ENCODE measurements at places on chromosomes 3 and 15.

DNA sequence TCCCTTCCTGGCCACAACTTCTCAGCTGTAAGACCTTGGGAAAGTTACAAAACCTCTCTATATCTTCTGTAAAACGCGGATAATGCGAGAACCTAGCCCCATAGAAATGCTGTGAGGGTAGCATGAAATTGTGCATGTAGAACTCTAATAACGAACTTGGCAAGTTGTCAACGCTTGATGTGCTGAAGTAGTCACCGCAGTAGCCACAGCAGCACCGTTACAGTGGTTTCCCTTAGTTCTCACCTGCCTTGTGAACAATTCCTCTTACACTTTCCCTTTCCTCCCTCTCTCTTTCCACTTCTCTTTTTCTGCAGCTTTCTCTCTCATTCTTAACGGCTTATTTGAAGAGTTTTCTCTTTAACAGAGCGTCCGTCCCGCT is 447 bp upstream of the SHQ1 start:
- peak; percentile 8 for DNase-seq

GRCh38 chr3:67524046-67524445 is 130.4 kb downstream of the SUCLG2 start:
- no peak for DNase-seq

GRCh38 chr3:41244620-41245336 is 45.5 kb downstream of the CTNNB1 start:
- no peak for DNase-seq

GRCh38 chr3:172142051-172142863 is 102.9 kb downstream of the FNDC3B start:
- DNase-seq: no peak

DNA sequence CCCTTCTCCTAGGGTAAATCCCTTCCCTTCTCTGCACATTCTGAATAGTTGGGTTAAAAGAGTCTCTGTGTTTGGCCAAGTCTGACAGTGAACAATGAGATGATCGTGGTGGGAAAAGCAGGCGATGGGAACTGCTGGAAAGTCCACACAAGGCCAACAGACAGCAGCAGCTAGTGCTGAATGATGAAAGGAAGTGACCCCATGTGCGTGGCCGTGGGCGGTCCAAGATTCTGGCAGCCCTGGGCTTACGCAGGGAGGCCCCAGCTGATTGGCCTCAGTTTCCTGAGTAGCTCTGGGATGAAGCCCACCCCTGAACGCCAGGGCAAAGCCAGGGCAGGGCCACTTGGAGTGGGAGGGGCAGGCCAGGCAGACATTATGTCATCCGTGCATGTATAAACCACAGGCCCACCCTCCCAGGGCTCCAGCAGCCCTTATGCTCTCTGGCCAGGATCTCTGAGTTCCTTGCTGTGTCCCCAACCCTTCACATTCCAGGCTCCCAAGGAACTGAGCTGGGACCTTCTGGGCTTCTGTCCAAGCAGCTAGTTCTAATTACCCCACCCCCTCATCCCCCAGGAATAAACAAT is 57.8 kb downstream of the CDC25A start:
- DNase-seq: no peak

DNA sequence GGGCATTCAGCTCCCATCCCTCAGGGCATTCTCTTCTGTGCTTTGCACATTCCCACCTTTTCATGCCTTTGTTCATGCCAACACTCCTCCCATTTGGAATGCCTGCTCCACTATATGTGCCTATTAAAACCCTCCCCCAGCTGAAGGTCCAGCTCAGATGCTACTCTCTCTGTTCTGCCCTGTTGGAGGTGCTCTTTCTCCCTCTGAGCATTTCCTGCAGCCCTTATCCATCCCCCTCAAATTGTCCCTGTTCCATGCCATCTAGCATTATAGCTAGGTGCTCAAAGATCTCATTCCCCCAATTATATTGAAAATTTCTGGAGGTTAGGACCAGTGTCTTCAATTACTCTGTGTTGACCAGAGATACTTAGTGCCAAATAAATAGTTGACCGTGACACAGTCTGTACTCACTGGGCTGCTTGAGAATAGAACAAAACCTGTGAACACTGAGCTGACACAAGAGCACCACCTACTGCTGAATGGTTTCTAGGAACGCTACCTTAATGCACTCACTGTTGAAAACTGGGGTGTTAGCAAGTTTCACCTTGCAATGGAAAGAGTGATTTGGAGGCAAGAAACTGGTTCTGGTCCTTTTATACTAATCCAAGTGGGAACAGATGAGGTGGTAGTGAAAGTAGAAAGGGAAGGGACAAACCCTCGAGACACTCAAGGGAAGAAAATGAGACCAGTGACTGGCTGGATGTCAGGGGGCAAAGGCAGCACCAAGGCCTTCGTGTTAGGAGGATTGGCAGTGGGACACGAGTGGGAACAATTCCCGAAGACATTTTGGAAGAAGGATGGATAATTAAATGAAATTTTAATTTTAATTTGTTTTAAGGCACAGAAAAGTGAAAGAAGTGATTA is 289.8 kb upstream of the ROPN1 start:
- DNase-seq: peak; percentile 21

DNA sequence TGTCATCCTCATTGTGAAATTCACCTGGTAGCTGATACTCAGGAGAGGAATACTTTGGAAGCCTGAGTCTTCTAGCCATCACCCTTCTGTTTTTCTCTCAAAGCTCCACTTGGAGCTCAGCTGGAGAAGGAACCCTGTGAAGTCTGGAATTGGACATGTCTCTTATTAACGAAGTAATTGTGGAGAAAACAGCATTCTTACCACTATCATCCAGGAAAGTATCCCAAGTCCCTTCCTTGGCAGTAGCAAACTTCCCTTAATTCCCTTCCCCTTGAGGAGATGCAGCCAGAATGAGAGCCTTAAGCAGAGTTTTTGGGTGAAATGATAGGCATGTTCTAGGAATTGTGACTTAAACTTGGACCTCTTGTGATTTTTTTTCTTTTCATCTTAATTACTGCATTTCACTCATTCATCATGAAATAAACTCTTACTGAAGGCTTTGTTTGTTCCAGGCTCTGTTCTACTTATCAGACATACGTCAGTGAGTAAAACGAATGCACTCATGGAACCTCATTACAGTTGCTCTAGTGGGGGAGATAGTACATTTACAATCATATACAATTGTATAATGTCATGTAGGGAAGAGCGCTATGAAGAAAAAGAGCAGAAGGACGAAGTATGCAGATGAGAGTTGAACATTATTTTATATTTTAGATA is 30.5 kb upstream of the TCF12 start:
- no peak for DNase-seq

DNA sequence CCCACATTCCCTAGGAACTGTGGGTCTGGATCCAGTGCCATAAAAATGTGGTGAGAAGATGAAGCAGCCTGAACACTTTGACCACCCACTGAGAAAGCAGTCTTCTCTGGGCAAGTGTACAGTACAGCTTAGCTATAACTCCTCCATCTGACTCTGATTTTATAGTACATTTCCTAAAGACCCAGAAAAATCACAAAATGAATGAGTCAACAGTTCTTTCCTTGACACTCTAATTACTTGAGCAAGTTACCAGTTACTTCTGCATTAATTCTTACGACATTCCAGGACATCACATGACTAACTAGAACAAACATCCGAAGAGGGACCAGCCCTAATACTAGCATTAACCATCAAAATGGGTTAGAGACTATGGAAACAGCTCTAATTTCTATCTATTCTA is 148.1 kb upstream of the PEX5L start:
- no peak for DNase-seq

GRCh38 chr15:52076889-52077781 is 35.4 kb downstream of the BCL2L10 start:
- no peak for DNase-seq

DNA sequence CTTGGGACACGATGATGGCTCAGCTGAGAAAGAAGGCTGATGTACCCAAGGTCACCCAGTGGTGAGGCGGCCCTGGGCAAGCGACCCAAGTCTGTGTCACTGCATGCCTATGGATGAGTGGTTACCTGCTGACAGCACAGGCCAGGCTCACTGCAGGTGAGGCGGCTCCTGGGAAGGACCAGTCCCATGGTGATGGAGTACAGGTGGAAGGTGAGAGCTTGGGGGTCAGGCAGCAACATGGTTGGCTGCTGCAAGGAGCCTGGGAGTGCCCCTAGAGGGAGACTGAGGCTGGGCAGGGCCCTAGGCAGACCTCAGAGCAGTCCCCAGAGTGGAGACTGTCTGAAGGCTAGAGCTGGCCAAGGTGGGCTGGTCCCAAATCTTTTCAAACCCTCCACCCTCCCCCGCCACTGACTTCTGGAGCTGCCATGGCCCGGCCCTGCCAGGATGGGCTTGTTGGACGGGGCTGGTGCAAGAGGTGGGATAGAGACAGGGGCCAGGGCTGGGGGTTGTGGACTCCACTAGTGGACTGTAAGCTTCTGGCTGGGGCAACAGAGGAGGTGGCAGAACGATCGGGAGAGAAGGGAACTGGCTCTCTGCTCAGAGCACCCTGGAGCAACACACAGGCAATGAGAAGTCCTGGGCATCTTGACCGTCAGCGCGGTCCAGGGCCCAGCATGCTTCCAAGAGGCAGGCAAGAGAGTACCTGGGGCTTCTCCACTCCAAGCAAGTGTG is 72.5 kb upstream of the SLC6A11 start:
- DNase-seq: no peak
